ENCODE measurements at places on chromosomes 4 and X.

DNA sequence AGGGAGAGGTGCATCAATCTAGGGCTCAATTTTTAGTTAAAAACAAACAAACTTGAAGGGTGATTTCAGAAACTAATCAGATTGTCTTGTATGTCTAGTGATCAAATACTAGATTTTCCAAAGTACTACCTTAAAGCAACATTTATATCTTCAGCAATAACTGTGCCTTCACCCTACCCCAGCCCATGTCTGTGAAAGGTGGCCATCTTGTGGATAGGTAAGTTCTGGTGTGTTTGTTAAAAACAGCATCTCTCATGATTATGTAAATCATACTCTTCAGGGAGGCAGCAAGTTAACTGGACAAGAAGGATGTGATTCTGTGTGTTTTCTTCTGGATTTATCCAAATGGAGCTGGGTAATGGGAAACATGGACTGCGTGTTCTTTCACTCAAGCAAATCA is 81.4 kb upstream of the ACSL1 start:
- no peak for DNase-seq

- no peak for DNase-seq
These were observed 166.2 kb upstream of the RPS6KA3 start for GRCh38 chrX:20432746-20433387.

DNA sequence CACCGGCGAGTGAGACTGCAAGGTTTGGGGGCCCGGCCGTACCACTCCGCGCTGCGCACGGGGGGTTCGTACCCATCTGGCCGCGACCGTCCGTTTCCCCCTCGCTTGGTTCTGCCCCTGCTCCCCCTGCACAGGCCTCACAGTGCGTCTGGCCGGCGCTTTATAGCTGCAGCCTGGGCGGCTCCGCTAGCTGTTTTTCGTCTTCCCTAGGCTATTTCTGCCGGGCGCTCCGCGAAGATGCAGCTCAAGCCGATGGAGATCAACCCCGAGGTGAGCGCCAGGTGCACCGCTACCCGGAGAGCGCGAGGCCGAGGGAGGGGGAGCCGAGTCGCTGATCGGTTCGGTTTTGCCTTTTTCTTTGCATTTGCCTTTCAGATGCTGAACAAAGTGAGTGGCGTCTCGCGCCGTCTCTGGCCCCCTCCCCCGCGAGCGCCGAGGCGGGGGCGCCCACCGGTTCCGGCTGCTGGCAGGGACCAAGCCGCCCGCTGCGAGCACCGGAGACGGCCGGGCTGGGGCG is at the start of gene UCHL1:
Gene UCHL1, plus strand, starts transcription at position 189 of the 517 bp plus-strand sequence. Its CDS starts 49 bp downstream, at position 238.
- DNase-seq: no peak

DNA sequence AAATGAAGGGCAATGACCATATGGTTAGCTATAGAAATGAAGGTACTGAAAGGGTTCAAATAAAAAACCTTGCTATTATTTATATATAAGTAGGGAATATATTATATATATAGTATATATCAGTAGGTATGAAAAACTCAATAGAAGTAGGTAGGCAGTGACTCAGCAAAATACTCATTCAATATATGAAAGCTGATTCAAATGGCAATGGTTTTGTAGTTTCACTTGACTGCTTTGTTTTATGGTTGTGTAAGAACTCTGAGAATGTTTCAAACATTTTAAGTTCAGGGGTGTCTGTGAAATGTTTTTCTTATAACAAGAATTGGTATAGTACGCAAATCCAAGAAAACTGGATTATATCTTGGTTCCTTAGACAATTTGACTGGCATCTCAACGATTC is 4.1 kb downstream of the ZNF280C start:
- no peak for DNase-seq

GRCh38 chr4:82842593-82842992 is 44.0 kb upstream of the SCD5 start:
- no peak for DNase-seq

- DNase-seq: no peak
These were observed 353.9 kb downstream of the AFF2 start for GRCh38 chrX:148854306-148854705.

DNA sequence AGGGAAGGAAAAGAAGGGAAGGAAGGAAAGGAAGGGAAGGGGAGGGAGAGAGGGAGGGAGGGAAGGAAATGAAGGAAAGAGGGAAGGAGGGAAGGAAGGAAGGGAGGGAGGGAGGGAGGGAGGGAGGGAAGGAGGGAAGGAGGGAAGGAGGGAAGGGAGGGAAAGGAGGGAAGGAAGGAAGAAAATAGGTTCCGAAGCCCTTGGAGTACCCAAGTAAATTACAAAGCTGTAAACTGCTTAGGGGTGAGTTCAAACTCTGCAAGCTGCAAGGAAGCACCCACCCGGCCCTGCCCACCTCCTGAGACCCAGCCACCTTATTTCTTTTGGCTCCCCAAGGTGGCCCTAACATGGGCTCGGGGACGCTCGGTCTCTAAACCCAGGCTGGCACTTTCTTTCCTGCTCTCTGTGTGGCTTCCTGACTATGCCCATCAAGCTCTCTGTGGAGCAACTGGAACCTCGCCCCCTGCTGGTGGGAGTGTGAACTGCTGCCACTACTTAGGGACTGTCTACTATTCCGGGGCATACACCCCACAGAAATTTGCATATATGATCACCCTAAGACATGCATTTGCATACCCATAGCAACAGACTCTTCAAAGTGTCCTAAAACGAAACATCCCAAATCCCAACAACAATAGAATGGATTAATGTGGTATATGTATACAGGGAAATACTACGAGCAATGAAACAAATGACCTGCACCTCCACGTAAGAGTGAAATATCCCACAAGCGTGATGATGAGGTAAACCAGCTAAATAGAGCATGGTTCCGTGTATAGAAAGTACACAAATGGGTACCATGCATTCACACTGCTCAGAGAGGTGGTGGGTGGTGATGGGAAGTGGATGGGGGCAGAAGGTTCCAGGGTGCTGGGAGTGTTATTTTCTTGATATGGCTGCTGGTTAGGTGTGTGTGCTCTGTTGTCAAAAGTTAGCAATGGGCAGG is 151.7 kb upstream of the TBL1X start:
- DNase-seq: peak; percentile 69

DNA sequence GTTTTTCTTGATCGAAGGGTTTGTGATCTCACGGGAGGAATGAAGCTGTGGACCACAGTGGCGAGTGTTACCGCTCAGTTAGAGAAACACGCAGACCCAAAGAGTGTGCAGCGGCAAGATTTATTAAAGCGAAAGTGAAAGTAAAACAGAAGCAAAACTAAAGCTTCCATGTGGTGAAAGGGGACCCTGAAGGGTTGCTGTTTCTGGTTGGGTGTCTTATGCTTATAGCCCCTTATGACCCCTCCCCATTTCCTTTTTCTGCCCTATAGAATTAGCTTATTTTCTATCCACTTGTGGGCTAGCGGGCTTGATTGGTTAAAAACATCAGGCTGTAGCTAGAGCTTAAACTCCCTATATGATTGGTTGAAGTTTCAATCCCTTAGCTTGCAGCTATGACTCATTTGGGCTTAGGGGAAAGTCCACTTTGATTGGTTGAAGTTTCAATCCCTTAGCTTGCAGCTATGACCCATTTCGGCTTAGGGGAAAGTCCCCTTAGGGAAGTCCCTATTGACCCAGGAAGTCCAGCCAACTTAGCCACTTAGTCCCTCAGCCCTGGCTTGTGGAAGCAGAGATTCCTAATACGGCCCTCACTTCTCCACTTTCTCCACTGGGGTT is 171.2 kb upstream of the NWD2 start:
- no peak for DNase-seq

DNA sequence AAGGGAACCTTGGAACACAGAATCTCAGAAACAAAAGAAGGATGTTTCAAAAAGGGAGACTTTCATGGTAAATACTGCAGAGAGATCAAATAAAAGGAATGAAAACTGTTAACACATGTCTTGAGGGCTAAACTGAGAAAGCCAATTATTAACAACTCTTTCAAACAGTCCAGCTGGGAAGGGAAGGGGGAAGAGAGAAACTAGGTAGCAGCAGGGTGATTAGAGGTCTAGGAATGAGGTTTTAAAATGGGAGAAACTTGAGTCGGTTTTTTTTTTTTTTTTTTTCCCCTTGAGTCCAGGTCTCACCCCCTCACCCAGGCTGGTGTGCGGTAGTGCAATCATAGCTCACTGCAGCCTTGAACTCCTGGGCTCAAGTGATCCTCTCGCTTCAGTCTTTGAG is 4.3 kb downstream of the BCLAF3 start:
- no peak for DNase-seq

GRCh38 chrX:134364711-134365110 is 95.3 kb upstream of the HPRT1 start:
- DNase-seq: no peak

- DNase-seq: peak; percentile 50
These were observed 2.0 kb upstream of the STAG2 start for GRCh38 chrX:123959281-123960063.

DNA sequence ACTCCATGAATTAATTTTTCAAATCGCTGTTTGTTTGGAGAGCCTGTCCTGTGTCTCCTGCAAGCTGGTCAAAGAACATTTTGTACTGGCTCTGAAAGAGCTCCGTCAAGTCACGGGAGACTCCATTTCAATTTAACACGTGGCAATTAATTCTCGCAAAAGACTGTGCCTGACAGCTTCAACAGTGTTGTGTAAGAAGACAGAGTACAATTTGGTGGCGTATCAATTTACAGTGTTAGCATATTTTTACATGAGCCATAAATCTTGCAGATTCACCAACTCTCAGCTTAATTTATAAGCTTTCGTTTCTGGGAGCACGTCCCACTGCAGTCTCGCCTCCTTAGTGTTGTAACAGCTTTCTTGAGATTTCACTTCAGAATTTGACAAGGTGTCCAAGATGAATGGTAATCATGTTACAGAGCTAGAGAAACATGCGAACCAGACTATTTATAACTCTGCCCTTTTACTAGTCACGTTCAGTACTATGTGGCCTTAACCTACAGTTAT is 70.8 kb downstream of the RWDD4 start:
- no peak for DNase-seq

DNA sequence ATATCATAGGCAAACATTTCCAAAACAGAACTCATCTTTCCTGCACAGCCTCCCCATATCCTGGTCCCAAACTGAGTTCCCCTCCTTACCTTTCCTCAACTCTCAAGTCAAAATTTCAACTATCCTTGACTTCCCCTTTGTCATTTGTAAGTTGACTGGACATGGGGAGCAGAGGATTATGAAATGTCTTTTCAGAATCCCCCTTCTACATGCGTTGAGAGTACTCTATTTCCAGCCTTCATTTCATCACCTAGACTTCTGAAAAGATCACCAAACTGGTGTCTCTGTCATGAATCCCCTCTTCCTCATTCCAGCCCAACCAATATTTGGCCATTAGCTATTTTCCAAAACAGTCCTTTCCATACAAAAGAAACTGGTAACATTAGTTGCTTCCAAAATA is 95.2 kb downstream of the SYNPO2 start:
- no peak for DNase-seq

- no peak for DNase-seq
These were observed 50.8 kb upstream of the BOD1L1 start for GRCh38 chr4:13678186-13678924.

- DNase-seq: no peak
These were observed 78.1 kb downstream of the ASB9 start for GRCh38 chrX:15191830-15192229.

DNA sequence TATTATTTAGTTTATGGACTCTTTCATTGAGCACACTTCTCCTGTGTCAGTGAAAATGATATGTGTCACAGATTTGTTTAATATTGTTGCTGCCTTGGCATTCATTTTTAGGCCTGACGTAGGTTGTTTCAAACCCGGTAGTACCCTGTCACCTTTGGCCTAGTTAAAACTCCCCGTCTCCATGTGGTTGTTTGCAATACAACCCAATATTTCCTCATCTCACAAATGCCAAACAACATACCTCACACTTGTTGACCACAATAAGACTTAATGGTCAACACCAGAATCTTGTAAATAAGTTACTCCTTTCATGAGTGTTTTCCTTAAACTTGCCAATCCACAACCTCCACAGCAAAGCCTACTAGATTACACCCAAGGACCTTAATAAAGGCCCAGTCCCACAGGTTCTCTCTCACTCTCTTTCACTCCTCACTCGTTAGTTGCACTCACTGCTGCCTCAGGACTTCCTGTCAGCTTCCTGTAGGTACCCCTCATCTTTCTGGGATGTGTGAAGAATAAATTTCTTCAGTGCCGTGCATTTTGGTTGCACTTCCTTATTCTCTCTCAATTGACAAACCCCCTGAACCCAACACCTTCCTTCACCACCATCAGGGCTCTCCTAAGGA is 31.3 kb downstream of the IL13RA2 start:
- DNase-seq: no peak

DNA sequence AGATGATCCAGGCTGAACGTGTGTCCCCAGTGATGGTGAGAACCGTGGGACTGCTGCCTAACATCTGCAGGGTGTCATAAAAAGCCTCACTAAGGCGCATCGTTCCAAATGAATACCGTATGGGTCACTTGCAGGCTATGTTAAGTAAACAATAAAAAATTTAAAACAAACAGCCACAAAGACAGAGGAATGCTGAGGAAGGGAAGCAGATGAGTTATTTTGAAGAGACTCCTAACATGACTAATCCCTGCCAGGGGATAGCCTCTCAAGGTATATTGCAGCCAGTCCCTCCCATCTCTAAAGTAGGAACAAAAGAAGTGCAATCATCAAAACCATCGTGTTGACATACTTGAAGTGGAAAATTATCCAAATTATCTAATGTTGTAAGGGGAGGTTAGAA is 83.8 kb downstream of the UNC5C start:
- no peak for DNase-seq

GRCh38 chr4:119299741-119300100 is 22.2 kb downstream of the FABP2 start:
- DNase-seq: no peak

DNA sequence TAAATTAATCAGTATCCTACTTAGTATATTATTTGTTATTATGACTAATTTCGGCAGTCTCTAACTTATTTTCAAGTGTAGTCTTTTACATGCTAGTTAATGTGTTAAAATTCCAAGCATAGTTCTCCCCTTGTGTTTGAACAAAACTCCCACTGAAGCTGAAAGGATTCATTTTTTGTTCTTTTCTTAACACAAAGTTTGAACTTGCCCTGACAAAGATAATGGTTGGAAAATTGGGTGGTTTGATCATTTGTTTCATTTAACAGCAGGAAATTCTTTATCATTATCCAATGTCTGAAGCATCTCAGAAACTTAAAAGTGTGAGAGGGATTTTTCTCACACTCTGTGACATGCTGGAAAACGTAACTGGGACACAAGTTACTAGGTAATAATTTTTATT is 36.0 kb downstream of the INTU start:
- DNase-seq: no peak

DNA sequence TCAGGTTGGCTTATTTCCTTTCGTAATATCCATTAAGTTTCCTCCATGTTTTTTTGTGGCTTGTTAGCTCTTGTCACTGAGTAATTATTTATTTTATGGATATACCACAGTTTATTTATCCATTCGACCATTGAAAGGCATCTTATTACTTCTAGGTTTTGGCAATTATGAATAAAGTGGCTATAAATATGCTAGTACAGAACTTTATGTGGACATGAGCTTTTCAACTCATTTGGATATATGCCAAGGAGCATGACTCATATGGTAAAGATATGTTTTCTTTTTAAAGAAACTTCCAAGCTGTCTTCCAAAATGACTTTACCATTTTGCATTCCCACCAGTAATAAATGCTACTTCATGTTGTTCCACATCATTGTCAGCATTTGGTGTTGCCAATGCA is 803.6 kb downstream of the GLUD2 start:
- DNase-seq: no peak

GRCh38 chr4:173005912-173006633 is 162.5 kb upstream of the GALNT7 start:
- DNase-seq: no peak

Data from lower lobe of right lung (tissue), 2 donors.